ENCODE measurements at places on chromosomes 3 and 15.
A peak's percentile ranks its signal among the peaks of the same experiment; 100 is the strongest.

- DNase-seq = peak; percentile 76
Measured at GRCh38 chr3:170493712-170494182, 75.1 kb downstream of the CLDN11 start.

GRCh38 chr15:45606413-45606812, 19.2 kb downstream of the BLOC1S6 start:
- no peak for DNase-seq

DNA sequence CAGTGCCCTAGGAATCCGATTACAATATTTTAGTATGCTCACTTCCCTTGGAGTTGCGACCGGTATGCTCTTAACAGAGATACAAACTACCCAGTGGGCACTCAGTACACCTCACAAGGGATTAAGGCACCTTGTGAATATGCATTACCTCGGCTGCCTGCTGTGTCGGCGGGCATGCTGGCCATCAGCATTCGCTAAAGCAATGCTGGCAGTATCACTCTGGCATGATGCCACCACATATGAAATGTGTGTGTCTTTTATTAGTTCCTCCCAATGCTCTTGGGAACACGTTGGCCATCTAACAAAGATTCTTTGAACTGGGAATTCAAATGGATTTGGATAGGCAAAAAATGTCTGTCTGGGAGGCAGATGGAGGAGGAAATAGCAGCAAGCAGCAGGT, 67.4 kb upstream of the FOXB1 start:
- DNase-seq = no peak

DNA sequence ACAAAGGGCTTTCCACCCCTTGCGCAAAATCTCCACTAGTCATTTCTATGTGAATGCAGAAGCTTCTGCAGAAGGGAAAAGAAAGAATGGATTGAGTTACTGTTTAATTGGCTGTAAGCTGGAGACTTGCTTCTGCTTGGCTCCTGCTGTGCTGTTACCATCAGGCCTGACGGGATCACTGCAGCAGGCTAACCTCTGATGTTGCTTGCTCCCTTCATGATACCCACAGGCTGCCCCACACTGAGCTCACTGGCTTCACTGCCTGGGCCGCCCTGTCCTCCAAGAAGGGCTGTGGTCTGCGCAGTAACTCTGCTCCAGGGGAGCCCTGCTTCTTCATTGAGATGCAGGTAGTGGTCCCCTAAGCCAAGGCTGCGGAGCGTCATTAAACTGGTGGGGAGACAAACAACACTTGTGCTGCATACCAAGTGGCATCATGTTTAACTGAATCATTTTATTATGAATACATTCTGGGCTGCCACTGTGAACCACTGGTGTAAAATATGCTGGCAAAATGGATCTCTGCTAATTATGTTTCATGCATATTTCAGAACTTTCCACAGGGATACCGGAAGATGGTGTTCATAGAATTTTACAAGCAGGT, 78.6 kb downstream of the WDR49 start:
- no peak for DNase-seq

DNA sequence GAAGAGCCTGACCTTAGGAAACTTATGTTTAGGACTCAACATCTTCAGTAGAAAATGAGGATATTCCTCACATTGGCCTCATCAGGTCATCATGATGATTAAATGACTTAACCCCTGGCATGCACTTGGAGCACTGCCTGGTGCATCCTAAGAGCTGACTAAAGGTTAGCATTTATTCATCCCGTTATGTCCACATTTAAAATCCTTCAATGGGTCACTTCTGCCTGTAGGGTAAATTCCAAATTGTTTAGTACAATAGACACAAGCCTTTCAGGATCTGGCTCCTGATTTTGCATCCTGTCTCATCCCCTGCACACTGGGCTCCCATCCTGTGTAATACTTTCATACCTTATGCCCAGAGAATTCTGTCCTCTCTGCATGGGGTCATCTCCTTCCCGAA, 195.2 kb upstream of the MCTP2 start:
- no peak for DNase-seq

DNA sequence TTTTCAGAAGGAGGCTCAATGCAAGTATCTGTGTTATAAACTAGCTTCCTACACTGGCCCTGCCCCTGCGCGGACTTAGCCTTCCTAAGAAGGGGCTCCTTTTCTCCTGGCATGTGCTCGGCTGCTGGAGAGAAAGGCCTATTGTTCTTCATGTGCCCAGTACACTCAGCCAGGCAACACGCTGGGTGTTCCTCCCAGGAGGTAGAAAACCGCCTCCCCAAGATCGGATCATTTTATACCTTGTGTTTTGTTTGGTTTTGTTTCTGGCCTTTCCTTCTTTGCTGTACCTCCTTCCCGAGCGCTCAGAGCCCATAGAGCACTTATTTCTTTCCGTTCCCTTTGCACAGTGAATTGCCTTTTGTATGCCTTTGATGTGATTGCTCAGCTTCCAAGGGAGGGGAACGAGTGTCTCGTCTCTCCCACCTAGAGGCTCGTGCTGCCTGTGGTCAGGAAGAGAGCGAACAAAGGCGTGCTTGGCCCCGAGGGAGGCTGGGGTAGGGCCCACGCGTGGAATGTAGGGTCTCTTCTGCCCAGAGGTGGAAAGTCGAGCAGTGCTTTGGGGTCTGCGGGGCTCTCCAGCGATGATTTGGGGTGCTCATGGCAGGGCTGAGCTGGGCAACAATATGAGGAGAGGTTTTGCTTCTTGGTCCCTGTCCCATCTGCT, 30.0 kb downstream of the CCNL1 start:
- DNase-seq = peak; percentile 66

DNA sequence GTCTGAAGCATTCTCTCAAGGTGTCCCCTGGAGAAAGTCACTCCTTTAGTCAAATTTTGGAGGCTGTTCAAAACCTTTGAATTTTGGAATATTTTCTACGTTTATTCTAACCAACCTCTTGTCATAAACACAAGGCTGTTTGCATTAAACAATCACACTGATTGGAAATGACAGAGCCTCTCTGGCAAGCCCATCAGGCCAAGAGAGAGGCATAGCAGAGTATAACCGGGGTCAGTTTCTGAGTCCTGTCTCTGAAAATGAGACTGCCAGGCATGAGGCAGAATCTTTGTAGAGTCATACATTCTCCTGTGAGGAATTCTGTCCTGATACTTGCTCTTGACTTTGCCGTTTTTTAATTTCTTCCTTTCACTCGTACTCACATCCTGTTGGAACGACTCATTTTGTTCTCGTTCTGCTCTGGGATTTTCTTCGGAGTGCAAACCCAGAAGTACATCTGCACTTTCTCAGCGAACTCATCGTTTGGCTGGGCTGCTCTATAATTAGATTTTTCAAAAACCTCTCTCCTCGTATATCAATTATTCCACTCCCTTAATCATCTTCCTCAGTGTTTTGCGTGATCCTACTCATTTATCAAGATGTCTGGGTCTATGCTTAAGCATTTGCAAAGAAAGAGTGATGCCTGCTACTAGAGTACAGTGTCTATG, 114.2 kb downstream of the AGBL1 start:
- DNase-seq = no peak

- DNase-seq = no peak
Measured at GRCh38 chr3:38960042-38960622, 91.6 kb downstream of the SCN11A start.

GRCh38 chr3:71207632-71208031, 375.9 kb downstream of the FOXP1 start:
- no peak for DNase-seq

DNA sequence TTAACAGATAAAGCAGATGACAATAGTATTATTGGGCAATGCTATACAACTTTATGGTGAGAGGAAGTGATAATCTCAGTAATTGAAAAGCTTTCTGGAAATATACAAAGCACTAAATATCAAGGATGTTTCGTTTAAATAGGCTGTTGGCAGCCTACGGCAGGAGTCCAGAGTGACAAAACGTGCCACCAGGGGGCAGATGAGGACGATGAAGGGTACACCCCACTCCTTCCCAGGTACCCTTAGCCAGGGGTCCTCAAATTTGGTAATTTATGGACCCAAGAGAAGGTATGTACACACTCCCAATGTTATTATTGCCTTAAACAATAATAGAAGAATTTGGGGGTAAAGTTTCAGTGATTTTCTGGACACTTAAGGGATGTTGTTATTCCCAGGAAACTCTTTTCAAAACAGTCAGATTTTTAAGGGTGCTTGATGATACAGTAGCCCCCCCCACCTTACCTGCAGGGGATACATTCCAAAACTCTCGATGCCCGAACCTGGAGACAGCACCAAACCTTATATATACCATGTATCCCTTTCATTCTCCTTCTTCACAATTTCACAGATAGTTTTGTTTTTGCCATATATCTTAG, 1.4 kb upstream of the MAGEL2 start:
- DNase-seq = peak; percentile 2

DNA sequence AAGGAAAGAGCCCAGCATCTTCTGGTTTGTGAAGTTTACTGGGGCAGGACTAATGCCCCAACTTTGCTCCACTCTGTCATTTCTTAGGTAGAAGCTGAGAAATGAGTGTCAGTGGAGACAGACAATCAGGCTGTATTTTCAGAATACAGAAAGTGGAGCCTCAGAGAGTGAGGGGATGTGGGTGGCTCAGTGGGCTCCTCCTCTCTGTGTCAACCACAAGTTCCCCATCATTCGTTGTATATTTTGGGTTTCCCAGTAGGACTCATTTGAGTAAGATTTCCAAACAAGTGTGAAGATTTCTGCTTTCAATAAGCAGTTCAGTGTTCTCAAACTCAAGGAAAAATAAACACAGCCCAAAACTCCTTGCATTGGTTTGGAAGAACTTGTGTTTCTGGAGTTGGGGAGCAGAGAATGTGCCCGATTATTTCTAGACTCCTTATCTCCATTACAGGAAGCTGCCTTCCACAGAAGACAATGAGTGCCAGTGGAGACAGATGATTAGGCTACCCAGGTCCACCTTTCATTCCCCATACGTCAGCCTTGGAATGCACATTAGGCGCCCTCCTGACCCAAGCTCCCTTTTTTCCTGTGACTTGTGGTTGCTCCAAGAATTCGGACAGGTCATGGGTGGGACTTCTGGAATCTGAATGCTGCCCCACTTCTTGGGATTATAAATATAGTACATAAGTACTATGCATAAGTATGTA, 792.1 kb upstream of the LMCD1 start:
- DNase-seq = peak; percentile 7

DNA sequence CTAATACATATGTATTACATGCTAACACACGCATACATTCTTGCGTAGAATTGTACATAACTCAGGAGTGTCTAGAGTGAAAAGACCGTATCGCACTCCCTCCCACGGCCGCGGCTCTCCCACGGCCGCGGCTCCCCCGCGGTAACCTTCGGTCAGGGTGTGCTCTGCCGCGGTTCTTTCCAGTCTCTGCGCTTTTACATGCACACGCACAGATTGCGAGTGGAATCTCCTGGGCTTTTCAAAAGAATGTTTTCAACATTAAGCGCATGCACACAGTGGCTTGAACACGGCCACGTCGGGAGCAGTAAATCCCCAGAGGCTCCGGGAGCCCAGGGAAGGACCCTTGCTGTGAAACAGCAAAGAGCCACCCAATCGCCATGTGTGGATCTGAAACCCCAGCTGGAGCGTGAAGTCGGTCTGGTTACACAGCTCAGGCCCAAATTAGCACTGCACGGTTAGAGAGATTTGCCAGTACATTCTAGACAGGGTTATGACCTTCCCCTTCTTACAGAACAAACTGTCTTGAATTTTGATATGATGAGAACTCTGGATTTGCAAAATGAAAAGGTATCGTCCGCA, 805 bp upstream of the RGMA start:
- no peak for DNase-seq

DNA sequence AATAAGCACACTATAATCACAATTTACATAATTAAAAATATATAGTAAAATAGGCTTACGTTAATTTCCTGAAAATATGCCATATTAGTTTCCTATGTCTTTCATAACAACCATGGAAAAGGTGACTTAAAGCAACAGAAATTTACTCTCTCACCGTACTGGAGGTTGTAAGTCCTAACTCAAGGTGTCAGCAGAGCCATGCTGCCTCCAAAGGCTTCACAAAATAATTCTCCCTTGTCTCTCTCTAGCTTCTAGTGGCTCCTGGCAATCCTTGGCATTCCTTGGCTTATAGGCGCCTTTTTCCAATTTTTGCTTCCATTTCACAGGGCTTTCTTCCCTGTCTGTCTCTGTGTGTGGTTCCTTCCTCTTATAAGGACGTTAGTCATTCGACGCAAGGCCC, 7.6 kb downstream of the SI start:
- no peak for DNase-seq

GRCh38 chr15:100021653-100022052, 288.4 kb upstream of the LYSMD4 start:
- DNase-seq = no peak

- no peak for DNase-seq
Measured at GRCh38 chr15:25875566-25875965, 12.4 kb upstream of the ATP10A start.

- peak; percentile 34 for DNase-seq
Measured at GRCh38 chr3:73461547-73461946, 163.2 kb downstream of the PDZRN3 start.

GRCh38 chr15:46938169-46938568, 779.1 kb upstream of the SEMA6D start:
- no peak for DNase-seq

- no peak for DNase-seq
Measured at GRCh38 chr3:139265131-139266016, 78.4 kb upstream of the MRPS22 start.

GRCh38 chr15:50531163-50531562, 15.3 kb downstream of the USP50 start:
- DNase-seq = no peak

DNA sequence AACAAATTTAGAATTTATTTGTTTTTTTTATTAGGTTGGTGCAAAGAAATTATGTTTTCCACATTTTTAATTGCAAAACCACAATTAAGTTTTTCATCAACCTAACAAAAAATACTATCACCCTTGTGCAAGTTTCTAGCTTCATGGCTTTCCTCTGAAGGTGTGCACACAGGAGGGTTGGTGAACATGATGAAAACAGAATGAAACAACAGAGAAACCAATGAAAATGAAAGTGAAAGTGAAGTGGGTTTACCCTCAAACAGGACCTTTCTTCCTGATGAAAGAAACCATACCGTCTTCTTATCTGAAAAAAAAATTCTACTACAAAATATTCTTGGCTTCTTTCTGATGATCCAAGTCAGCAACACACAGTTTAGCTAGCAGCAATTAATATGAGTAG, 71.9 kb upstream of the FEZF2 start:
- DNase-seq = peak; percentile 57

Measured in choroid plexus epithelial cell (primary cell).